ENCODE measurements at places on chromosomes 12 and 14.
A peak's percentile ranks its signal among the peaks of the same experiment; 100 is the strongest.

GRCh38 chr12:93167331-93167730 lies 210.4 kb upstream of the NUDT4 start:
- no peak for DNase-seq

GRCh38 chr12:100584256-100584655 lies 10.8 kb downstream of the GAS2L3 start:
- no peak for DNase-seq

- no peak for DNase-seq
Measured at GRCh38 chr14:62934439-62934838, 110.8 kb downstream of the KCNH5 start.

GRCh38 chr12:67434671-67435370 lies 165.7 kb downstream of the CAND1 start:
- DNase-seq, result no peak

- DNase-seq, result no peak
Measured at GRCh38 chr12:53191096-53191884, 10.6 kb upstream of the CSAD start.

- peak; percentile 17 for DNase-seq
Measured at GRCh38 chr14:101065246-101065645, 161.7 kb upstream of the RTL1 start.

Data from left lung (tissue), 14 donors.